A172 (cell line): ENCODE measurements at places on chromosomes 6 and 20. TPM values are rescaled to one million over a fixed set of nuclear protein-coding genes. Genes with fewer than 3 reads are reported as not detected.

Gene UBE2J1
- 36.5 and 39.4 TPM in 2 replicates for total RNA-seq

Gene SRSF12
- total RNA-seq = 0.10 and 0.34 TPM in 2 replicates

Gene PPIL6
- total RNA-seq = 1.7 and 2.4 TPM in 2 replicates

Gene CGAS
- total RNA-seq = not detected in 2 replicates

Gene FNDC11
- 1.8 and 2.9 TPM in 2 replicates for total RNA-seq

Gene CST3
- 209 and 225 TPM in 2 replicates for total RNA-seq

Gene DYNLT2
- total RNA-seq = 2.8 and 3.0 TPM in 2 replicates

Gene PHACTR1
- total RNA-seq = 0.55 and 1.6 TPM in 2 replicates

Gene ABRACL
- 112 and 133 TPM in 2 replicates for total RNA-seq

Gene WFDC9
- total RNA-seq = not detected in 2 replicates

Gene HLA-G
- total RNA-seq = not detected in 2 replicates

Gene GJA1
- 59.4 and 65.3 TPM in 2 replicates for total RNA-seq

Gene IMPG1
- not detected in 2 replicates for total RNA-seq

Gene APOBEC2
- total RNA-seq = not detected in 2 replicates

Gene HMGA1
- total RNA-seq = 72.3 and 117 TPM in 2 replicates
